Stimulated activated CD4-positive, alpha-beta T cell treated with anti-CD3 and anti-CD28 coated beads, Interleukin-1b, Interleukin-23, amount 100 ng/mL, for 1 hour (primary cell): ENCODE measurements at places on chromosomes 5 and 9.

GRCh38 chr9:131098391-131099101 lies 2.2 kb downstream of the AIF1L start:
- no peak for DNase-seq

- no peak for DNase-seq
These were observed 140.1 kb upstream of the NR3C1 start for GRCh38 chr5:143543358-143544255.

DNA sequence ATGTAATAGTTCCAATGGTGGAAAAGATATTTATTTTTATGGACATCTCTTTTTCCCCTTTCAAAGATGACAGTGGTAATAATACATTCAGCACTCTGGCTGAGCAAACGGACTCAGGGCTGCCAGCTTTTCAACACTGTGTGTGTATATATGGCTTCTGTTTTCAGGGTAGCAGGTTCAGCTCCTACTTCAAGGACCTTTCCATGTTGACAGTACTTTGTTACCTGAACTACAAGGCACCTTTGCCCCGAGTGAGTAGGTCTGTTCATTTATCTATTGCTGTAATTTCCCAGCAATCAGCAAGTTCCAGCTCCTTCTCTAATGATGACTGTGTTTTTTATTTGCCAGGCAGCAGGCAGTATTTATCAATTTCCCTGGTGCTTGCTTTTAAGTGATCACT lies 387.4 kb upstream of the KIF2A start:
- no peak for DNase-seq

- no peak for DNase-seq
These were observed 24.0 kb upstream of the C5orf63 start for GRCh38 chr5:127097278-127097677.

GRCh38 chr5:134451936-134452505 lies 40.3 kb upstream of the CDKN2AIPNL start:
- DNase-seq = no peak

DNA sequence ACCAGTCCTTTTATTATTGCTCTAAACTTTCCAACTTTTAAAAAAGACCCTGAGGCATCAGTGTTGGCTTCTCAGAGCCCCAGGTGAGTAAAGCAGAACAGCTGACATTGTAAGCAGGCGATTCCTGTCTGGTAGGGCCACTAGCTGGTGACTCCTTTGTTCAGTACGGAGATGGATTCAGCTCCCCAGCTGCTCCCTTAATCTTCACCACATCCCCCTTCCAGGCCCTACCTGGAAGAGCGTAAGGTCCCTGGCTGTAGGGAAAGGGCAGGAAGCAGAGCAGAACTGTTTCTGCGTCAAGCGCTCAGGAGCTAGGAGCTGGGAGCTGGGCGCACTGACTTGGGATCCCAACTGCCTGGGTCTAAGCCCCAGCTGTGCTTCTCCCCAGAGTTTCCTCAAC lies 203.7 kb upstream of the TAS2R1 start:
- DNase-seq = no peak
